ENCODE measurements at places on chromosomes 16 and 17.
A peak's percentile ranks its signal among the peaks of the same experiment; 100 is the strongest.

DNA sequence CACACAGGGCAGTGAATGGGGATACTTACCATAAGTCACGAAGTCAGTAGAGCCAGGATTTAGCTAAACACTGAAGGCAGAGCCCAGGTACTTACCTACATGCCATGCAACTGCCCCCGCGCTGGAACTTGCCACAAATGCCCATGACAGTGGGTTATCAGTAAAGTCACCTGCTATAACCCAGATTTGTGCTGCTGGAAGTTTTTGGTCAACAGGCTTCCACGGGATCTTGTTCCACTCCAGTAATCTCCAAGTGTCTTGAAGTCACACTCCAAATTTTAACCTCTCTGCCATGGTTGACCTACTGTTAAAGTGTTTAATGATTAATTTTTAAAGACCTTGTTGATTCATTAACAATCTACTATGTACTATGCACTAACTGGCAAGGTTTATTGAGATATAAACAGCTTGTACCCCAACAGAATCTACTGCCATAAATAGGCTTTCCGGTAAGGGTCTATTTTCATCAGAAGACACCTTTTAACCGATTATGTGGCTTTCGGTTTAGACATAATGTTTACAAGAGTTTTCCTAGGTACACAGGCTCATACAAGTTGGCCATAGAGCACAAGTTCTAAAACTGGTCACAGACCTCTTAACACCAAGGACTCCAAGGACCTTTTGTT lies 6.3 kb upstream of the SLC5A11 start:
- DNase-seq: no peak

- DNase-seq: no peak
These were observed 46.4 kb downstream of the IRF8 start for GRCh38 chr16:85945424-85945751.

GRCh38 chr16:11014136-11014535 lies 69.8 kb downstream of the CLEC16A start:
- DNase-seq: no peak

DNA sequence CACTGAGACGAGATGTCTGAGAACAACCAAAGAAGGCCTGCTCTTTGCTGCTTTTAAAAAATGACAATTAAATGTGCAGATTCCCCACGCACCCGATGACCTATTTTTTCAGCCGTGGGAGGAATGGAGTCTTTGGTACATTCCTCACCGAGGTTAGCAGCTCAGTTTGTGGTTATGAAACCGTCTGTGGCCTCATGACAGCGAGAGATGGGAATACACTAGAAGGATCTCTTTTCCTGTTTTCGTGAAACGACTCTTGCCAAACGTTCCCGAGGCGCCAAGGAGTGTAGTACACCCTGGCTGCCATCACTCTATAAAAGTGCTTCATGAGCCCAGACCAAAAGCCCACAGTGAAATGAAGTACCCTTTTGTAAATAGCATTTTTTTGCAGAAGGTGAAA lies 87.8 kb downstream of the CRISPLD2 start:
- no peak for DNase-seq

GRCh38 chr17:4744999-4745969 lies 5.6 kb upstream of the CXCL16 start:
- no peak for DNase-seq

DNA sequence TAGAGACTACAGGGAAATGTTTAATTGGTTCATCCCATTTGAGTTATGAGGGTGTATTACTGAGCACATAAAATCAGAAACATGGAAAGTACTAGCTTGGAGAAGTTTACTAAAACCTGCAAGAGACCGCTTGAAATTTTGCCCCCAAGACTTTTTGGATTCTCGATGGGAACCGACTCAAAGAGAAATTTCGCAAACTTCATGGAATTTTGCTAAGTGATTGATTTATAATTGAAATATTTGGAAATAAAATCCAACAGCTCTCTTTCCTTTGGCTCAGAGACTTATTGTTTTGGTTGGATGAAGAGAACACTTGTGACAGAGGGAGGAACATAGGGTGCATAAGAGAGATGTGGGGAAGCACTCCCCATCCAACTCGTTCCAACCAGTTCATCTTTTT lies 574.4 kb downstream of the WWOX start:
- DNase-seq: no peak

DNA sequence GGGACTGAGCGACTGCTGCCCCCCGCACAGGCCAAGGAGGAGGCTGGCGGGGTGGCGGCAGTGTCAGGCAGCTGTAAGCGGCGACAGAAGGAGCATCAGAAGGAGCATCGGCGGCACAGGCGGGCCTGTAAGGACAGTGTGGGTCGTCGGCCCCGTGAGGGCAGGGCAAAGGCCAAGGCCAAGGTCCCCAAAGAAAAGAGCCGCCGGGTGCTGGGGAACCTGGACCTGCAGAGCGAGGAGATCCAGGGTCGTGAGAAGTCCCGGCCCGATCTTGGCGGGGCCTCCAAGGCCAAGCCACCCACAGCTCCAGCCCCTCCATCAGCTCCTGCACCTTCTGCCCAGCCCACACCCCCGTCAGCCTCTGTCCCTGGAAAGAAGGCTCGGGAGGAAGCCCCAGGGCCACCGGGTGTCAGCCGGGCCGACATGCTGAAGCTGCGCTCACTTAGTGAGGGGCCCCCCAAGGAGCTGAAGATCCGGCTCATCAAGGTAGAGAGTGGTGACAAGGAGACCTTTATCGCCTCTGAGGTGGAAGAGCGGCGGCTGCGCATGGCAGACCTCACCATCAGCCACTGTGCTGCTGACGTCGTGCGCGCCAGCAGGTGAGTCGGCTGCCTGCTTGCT lies 5.6 kb upstream of the TMEM88 start:
- no peak for DNase-seq

DNA sequence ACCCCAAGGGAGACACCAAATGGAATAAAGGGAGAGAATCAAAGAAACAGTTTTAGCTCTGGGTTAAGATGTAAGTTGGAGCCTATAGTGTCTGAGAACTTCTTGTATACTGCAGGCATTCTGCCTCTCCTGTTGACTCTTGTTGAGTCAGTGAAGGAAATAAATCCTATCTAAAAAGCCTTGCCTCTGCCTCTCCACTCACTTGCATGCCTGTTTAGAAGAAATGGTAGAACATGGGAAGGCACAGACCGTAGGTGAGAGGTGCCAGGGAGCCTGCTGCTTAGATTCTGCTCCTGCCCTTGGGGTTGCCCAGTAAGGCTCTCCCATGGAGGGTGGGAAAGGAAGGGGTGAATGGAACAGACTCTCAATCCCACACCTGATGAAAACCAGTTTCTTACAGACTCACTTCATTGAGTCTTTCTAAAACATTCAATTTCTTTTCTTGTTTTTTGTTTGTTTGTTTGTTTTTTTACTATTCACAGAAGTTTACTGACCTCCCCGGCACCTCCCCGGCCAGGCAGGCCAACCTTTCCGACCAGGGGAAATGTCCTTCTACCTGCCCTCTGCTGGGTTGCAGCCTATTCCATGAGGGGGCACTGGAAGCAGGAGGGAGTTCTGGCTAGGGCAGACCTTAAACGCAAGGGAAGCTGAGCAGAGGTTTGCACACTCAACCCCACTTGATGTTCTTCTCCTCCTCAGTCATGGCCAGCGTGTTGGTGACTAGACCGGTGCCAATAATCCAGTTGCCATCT lies 211.7 kb upstream of the WSB1 start:
- no peak for DNase-seq

- no peak for DNase-seq
These were observed 18.6 kb downstream of the CD300LB start for GRCh38 chr17:74512624-74513091.

DNA sequence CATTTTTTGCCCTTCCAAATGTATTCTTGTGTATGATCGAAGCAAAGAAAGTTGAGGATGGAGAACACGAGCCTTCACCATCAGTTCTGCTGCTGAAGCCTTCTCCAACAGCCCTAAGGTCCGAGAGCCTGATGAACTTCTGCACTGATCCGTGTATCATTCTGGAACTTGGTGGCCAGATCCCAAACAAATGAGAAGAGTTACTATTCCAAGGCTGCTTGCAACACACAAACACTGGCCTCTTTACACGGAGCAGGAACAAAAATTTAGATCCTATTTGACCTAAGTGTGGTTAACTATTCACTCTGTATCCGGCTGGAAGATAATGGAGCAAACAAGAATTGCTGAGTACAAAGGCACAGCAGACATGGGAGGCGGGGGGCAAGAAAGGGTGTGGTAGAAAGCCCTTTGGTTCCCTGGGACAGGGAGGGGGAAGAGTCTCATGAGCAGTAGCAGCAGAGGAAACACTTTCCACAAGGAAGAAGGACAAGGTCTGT lies 282.9 kb downstream of the SOX9 start:
- no peak for DNase-seq

GRCh38 chr16:7382521-7382920 lies 49.9 kb downstream of the RBFOX1 start:
- DNase-seq: peak; percentile 90

DNA sequence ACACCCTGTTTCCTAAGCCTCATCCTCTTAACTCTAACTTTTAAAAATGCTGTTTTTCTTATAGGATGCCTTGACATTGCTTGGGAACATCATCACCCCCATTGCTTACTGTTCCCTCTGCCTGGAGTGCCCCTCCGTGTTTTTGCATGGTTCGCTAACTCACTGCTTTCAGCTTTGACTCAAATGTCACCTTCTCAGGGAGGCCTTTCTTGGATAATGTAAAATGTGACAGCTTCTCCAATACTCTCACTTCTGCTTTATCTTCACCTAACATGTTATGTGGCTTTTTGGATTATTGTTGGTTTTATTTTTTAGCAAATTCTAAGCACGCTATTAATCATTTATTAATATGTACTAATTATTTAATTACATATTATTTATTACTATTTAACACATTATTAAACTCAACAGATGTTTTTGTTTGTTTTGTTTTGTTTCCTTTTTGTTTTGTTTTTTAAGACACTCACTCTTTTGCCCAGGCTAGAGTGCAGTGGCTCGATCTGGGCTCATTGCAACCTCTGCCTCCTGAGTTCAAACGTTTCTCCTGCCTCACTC lies 3.8 kb downstream of the CRYM start:
- DNase-seq: no peak

- peak; percentile 2 for DNase-seq
These were observed 6.9 kb downstream of the IGFBP4 start for GRCh38 chr17:40450175-40450574.

DNA sequence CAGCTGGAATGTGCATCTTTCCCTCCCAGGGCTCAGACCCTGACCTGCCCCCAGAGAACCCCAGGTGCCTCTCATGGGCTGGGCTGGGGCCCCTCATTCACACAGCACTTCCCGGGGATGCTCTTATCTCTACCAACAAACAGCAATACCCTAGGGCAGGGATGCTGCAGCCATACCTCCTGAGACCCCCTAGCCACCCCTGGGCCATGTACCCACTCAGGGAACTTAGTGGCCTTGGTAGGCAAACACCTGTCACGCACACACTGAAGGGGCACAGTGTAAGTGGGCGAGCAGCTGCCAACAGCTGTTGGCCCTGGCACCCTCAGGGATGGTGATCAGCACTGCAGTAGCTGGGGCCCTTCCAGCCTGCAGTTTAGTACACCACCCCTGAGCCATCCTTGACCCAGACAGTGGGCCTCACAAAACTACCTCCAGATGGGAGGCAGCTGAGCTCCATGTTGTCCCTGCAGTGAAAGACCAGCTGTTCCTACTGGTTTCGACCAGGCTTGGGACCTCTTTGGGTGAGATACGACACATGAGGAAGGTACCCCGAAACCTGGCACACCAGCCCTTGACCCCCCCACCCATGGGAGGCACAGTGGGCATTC lies 1723.6 kb downstream of the TP53TG3F start:
- no peak for DNase-seq

- DNase-seq: no peak
These were observed 6.1 kb upstream of the PRSS8 start for GRCh38 chr16:31141489-31142108.

- DNase-seq: no peak
These were observed 23.4 kb downstream of the CYLD start for GRCh38 chr16:50765260-50765659.

GRCh38 chr17:35745749-35746320 lies 7.2 kb downstream of the GAS2L2 start:
- no peak for DNase-seq

- DNase-seq: no peak
These were observed 214.0 kb upstream of the CIBAR2 start for GRCh38 chr16:85326113-85326793.

GRCh38 chr17:76145231-76146052 lies 4.4 kb upstream of the FOXJ1 start:
- no peak for DNase-seq

GRCh38 chr17:66450852-66451158 lies 148.4 kb downstream of the PRKCA start:
- no peak for DNase-seq

GRCh38 chr16:88500255-88500661 lies 47.2 kb downstream of the ZFPM1 start:
- no peak for DNase-seq

DNA sequence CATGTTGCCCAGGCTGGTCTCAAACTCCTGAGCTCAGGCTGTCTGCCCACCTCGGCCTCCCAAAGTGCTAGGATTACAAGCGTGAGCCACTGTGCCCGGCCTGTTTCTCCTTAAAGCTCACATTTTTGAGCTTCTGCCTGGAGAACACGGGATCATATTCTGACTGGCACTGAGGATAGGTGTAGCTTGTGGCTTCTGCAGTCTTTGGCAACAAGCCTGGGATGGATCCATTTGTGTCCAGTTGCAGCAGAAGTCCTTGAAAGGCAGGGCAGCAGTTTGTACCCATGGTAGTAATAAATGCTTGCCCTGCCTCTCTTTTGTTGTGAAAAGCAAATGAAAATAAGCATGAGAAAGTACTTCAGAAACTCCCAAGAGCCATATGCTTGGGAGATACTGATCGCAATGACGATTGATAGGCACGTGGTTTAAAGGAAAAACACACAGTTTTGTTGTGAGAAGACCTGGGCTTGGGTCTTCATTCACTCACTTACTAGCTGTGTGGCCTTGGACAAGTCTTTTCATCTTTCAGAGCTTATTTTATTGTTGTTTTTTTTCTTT lies 3.1 kb upstream of the CORO7 start:
- no peak for DNase-seq

- peak; percentile 94 for DNase-seq
These were observed 17.6 kb downstream of the ZNF213 start for GRCh38 chr16:3152277-3152990.

DNA sequence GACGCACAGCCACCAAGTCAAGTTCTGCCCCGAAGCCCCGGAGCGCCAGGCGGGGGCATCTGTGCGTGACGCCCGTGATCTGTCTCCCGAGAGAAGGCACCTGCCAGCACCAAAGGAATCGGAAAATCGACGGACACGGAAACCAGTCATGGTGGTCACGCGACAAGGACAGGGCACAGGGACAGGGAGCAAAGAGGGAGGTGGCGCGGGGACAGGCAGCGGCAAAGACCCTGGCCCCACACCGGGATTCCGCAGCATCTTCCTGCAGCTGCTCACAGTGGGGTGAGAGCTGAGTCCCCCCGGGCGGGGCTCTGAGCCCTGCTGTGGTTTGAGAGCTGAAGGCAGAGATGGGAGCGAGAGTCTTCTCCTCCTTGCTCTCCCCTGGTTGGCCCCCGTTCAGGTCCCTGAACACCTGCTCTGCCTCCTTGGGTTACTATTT lies 56.4 kb downstream of the ABR start:
- peak; percentile 57 for DNase-seq

- peak; percentile 10 for DNase-seq
These were observed 44.4 kb downstream of the IRX3 start for GRCh38 chr16:54242199-54242598.
